ENCODE measurements at places on chromosomes 6 and 20.

GRCh38 chr6:68729377-68729903 lies 94.4 kb downstream of the ADGRB3 start:
- no peak for DNase-seq

GRCh38 chr20:16132036-16132798 lies 441.0 kb downstream of the KIF16B start:
- no peak for DNase-seq

- no peak for DNase-seq
These were observed 165.2 kb upstream of the CST7 start for GRCh38 chr20:24783631-24784492.

DNA sequence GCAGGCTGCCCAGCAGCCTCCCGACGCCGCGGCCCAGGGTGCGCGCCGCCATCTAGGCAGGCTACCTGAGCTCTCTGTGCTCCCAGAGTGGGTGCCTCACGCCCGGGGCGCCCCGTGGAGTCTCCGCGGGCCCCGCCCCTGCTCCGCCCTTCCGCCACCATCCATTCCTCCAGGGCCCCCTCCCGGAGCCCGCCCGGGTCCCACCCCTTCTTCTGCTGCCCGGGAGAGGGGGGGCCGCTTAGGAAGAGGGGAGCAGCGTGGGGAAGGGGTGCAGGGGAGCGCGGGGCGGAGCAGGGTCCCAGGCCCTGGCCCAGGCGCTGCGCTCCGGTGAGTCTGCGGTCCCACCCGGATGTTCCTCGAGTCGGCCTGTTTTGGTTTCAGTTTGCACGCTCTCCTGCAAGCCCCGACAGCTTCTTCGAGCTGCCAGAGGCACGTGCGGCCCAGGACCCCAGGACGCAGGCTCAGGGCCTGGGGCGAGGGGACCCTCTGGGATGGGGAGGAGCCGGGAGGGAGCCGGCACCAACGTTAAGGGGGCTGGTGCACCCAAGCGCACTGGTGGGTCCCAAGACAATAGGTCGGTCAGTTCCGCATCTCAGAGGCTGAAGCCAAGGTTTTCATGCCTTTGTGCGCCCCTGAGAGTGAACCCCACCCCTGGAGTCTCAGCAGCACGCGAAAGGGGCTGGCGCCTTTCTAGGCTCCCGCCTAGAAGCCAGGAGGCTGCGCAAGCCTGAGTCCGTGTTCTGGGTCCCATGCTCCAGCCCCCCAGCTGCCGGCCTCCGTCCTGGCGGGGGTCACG lies at the start of gene ACSS1:
ACSS1 (minus strand) TSS at position 89 of the 796 bp plus-strand sequence; CDS start at position 52, 37 bp downstream.
- DNase-seq, result peak; percentile 84

- DNase-seq, result peak; percentile 63
These were observed 655 bp downstream of the FAM184A start for GRCh38 chr6:119077643-119078375.

GRCh38 chr6:3527651-3527977 lies 70.8 kb upstream of the SLC22A23 start:
- no peak for DNase-seq

DNA sequence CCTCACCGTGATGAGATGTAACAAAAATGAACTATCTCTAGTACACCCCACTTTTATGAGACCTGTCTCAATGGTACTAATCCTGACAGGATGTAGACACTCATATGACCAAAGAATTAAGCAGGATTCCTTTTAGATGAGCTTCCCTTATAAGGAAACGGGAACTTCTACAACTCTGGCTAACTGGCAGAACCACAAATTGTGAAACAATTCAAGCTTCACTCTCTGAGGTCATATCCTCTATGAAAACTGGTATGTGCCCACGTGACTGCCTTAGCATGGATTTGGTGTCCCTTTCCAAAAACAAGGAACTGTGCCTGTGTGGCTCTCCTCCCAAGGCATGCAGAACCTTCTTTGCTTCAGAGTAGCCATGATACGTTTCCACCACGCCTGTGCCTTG lies 14.1 kb upstream of the CPNE5 start:
- no peak for DNase-seq

- DNase-seq, result no peak
These were observed 167.4 kb downstream of the CDC5L start for GRCh38 chr6:44554861-44555260.

DNA sequence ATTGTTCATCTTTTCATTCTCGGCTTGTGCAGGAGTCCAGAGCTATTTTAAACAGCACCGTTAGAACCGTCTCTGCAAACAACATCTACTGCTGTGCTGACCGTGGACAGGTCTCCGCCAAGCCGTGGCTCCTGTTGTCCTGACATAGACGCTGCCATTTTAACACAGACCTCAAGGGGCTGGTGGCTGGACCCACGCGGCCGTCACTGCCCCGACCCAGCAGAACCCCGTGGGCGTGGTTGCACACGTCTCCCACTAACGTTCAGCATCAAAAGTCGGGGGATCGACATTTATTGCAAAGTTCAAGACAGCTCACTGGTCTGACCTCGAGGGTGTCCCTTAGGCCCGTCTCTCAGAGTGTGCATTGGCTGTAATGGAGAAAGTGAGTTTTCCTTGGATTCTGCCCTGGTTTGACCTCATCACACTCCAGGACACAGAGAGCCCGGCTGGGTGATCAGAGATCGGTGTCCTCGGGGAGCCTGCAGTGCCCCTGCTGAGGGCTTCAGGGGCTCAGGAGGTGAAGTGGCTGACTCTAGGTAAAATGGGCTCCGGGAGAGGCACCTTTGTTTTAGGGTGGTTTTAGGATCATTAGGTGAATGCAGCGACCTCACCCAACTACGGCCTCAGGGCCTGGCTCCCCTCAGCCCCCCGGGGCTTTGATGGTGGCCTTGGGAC lies 363.2 kb downstream of the THBS2 start:
- no peak for DNase-seq

DNA sequence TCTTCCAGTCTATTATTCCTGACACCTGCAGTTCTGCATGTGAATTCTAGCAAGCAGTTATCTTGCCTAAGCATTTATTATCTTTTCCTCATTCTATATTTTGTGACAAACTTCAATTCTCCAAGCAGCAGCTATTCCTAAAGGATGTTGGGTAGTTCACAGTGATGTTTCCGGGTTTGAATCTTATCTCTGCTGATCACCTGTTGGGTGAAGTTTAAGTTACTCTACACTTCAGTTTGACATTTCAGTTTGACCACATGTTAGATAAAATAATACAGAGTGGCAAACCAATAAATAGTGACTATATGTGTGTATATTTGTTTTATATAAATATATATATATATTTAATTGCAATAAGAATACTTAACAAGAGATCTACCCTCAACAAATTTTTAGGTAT lies 168.6 kb downstream of the ADGRG6 start:
- no peak for DNase-seq

DNA sequence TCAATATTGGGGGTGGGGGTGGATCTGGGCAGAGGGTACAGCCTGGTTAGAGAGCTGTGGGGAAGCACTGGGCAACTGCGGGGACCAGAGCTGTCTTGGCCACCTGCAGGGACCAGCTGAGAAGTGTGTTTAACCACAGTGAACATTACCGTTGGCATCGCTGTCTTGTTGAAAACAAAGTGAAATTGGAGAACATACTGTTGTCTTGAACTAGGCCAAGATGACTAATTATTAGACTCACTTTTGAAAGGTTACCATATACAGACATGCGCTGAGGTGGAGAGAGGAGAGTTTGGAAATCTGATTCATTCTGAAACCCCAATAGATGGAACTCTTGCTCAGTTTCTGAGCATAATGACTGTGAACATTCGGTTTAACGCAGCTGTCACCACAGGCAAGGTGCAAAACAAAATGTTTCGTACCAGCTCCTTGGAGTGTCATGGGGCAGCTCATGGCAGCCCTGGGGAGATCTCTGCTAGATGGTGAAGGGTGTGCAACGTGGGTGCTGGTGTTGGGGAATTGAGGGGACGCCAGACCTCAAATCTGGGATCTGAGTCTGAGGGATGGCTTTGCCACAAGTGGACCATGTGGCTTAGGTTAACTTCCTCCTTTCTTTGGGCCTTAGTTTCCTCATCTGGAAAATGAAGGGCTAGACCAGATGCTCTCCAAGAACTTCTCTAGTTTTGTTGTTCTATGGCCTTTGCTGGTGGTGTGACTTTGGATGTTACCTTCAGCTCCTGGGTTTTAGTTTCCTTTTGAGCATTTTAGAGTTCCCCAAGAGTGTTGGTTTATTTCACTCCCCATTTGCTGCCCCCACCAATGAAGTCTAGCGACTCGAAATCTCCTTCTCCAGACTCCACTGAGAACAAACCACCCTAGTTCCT lies 24.6 kb upstream of the GTSF1L start:
- DNase-seq, result no peak

DNA sequence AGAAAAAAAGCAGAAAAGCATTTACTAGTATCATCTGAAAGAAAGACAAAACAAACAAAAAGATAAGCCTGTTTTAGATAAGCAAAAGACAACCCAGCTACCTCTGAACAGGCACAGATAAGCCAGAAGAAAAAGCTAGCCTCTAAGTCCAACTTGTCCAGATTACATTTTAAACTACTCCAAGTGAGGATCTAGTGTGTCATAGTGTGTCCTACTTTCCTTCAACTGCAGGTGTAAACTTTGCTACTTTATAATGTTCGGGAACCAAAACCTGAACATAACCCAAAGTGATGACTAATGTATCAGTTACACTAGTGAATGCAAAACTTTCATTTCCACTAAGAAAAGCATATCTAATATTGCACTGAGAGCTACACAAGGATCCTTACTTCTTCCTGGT lies 19.5 kb downstream of the ADNP start:
- peak; percentile 60 for DNase-seq

- no peak for DNase-seq
These were observed 85.8 kb downstream of the FOXF2 start for GRCh38 chr6:1475174-1475573.

DNA sequence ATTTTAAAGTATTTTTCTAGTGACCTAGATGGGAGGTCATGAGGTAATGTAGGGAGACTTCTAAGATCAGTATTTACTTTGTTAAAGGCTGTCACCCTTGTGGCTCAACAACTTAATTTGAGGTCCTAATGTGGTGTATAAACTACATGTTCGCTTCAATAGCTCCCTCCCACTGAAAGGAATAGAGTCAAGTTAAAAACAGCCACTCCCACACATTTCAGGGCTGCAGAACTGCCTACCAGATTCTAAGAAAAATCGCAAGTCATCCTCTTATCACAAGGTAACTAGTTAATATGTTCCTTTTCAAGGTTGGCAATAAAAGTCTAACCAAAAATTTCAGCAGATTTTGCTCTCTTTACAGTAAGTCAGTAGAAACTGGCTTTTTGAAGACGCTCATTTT lies 15.1 kb downstream of the GSTA1 start:
- peak; percentile 9 for DNase-seq

- no peak for DNase-seq
These were observed 132.4 kb downstream of the DTNBP1 start for GRCh38 chr6:15530411-15530810.

DNA sequence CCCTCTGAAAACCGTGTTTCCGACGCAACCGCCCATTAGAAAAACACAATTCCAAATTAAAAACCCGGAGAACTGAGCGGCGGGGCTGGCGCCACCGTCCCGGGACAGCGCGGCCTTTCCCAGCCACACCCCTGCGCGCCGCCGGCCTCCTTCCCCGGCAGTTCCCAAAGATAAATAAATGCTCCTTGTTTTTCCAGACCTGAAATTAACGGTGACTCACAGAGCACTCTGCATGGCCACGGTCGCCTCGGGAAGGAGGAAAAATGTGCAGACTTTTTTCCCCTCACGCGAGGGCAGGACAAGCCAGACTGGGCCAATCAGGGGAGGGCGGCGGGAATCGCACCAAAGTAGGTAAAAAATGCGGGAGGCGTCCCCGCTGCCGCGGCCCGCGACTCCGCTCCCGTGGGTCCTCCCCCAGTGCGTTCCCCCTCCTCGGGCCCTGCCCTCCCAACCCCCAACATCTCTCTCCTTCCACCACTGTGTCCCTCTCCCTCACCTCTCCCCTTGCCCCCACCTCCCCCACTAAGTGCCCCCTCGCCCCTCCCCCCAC lies 828 bp upstream of the DSTN start:
- peak; percentile 50 for DNase-seq

GRCh38 chr6:20642441-20642840 lies 108.2 kb downstream of the CDKAL1 start:
- no peak for DNase-seq

- peak; percentile 59 for DNase-seq
These were observed 128.5 kb upstream of the CDYL start for GRCh38 chr6:4647414-4648365.

DNA sequence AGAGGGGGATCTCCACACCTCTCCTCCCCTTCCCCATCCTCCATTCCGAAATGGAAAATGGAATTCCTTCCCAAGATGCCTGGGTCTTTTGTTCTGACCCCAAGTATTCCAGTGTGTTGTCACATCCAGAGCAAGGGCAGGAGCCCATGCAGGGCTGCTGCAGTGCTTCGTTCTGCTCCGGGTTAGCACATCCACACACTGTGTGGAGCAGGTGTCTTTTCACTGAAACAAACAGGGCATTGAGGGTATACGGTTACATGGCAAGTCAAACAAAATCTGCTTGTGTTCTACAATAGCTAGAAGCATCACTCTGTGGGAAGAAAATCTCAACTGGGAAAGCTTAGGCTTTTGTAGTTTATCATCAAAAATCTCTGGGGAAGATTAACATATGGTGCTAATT lies 56.9 kb downstream of the LYRM2 start:
- DNase-seq, result no peak

- DNase-seq, result no peak
These were observed 174.7 kb downstream of the DHX35 start for GRCh38 chr20:39136798-39137197.

GRCh38 chr20:58875541-58876134 lies 23.1 kb downstream of the GNAS start:
- DNase-seq, result no peak

DNA sequence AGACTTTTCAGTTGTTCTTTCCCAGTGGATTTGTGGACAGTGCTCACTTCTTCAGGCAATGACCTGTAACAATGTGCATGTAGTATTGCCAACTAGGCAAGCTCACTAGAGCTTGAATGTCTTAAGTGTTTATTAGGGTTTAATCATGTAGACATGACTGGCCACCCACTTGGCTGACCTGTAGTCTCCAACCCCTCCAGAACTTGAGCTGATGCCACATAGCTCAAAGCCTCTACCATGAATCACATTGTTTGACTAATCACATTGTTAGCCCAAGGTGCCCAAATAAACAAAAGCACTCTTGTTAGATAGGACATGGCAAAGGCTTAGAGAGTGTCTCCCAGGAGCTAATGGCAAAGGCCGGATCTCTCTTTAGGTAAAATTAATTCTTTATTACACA lies 272.7 kb downstream of the GRIK2 start:
- DNase-seq, result no peak

DNA sequence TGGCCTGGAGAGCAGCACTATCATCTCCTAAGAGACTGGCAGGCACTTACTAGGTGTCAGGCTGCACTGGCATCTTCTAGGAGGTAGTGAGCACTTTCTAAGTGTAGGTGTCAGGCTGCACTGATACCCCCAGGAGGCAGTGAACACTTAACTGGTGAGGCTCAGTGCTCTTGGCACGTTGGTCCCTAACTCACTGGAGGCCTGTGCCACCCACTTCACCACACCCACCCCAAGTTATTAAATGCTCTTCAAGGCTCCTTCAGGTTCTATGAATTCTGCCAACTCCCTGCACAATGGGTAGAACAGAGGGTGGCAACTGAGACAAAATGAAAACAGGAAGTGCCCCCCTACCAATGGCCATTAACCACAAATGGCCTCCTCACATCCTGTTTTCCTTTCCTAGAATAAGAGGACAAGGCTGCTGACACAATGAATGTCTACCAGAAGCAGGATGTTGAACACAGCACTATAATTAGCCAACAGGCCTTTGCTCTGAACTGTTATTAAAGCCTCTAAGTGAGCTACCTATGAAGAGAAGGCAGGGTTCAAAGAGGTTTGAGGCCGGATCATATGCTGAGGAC lies 29.4 kb downstream of the NCOA5 start:
- no peak for DNase-seq
